ENCODE measurements at places on chromosomes 2 and 18.

- no peak for DNase-seq
Observed at GRCh38 chr2:42881732-42882131, 89.3 kb upstream of the HAAO start.

- no peak for DNase-seq
Observed at GRCh38 chr2:199590321-199591203, 132.8 kb upstream of the SATB2 start.

DNA sequence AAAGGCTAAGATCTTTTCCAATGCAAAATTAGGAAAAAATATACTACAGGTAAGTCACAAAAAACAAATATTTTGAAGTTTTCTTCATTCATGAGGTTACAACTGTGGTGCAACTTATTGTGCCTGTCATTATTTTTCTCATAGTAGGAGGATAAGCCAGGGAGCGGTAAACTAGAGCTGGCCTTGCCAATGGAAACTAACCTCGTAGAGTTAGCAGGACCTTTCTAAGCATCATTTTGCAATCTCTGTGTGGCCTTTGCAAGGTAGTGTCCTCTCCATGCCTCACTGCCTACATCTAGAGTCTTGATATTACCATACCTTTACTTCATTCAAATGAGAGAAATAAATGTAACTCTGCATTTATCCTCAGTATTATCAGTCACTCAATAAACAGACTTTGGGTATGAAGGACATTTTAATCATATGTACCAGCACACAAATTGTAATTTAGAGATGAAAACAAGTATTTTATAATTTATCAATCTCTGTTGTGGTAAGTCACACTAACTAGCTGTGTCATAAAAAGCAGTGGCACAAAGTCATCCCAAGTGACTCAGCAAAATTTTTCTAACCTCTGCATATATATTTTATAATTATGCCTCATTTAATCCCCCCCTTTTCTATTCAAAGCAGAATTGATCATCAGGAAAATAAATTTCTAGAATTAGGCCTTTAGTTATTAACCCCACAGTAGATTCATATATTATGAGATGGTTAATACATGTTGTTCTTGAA lies 47.0 kb downstream of the LANCL1 start:
- DNase-seq, result no peak

DNA sequence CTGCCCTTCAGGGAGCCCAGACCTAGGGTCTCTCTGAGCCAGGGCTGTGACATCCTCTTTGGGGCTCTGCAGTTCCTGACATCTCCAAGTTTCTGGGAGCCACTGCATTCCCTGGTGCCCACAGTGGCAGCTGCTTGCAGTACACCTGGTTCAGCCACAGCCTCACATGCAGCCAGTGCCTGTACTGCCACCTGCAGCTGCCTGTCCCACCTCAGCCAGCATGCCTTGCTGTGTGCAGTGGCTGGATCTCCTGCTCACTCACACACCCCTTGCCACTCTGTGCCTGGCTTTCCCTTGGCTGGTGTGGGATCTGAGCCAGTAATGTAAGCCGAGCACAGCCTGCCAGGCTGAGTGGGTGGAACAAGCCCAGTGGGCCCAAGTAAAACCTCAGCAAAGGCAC lies 1288.7 kb downstream of the CNTNAP5 start:
- no peak for DNase-seq

DNA sequence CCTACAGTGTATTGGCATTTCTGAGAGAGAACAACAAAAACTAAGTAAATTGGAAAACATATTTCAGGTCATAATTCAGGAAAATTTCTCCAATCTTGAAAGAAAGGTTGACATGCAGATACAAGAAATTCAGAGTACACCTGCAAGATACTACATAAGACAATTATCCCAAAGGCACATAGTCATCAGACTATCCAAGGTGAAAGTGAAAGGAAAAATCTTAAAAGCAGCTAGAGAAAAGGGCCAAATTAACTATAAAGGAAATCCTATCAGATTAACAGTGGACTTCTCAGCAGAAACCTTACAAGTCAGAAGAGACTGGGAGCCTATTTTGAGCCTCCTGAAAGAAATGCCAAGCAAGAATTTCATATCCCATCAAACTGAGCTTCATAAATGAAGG lies 449.0 kb upstream of the MMADHC start:
- no peak for DNase-seq

GRCh38 chr18:80243204-80243603 lies 4.1 kb downstream of the PARD6G start:
- DNase-seq, result no peak

- DNase-seq, result no peak
Observed at GRCh38 chr2:126655051-126655450, 907 bp upstream of the GYPC start.

GRCh38 chr2:15588329-15588919 lies 3.2 kb upstream of the DDX1 start:
- DNase-seq, result no peak

GRCh38 chr18:44715842-44716241 lies 35.2 kb downstream of the SETBP1 start:
- DNase-seq, result no peak

GRCh38 chr2:84880645-84881521 lies at the start of gene TRABD2A:
Gene TRABD2A, minus strand, starts transcription at chr2:84881084. Its CDS starts 45 bp downstream, at chr2:84881039.
- DNase-seq, result peak; percentile 40

DNA sequence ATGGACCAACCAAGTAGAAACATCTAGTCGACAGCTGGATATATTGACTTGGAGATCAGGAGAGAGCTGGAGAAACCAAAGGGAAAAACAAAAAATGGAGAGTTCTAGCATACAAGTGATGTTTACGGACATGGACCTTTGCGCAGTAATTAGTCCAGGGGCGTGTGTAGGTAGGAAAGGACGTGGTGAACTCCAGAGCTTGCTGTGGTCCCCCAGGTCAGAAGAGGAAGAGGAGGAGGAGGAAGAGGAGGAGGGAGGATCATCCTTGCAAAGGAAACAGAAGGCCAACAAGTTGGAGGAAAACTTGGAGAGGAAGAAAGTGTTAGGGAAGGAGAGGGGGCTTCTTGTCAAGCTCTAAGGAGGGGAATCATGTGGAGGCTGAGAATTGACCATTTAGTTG lies 17.5 kb downstream of the TRAF3IP1 start:
- DNase-seq, result no peak

DNA sequence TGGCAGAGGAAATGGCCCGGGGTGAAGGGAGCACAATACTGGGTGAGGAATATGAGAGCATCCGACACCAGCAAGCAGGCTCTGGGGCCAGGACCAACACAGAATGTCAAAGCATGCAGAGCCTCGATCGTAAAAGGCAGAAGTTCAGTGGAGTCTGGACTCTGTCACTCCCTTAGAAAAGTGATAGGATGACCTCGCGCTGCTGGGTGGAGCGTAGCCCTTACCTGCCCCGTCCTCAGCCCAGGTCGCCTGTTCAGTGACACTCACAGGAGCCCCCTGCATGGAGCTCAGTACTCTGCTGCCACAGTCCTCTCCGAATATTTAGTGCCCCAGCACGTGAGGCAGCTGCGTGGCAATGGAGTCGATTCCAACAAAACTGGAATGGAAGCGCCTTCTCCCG lies 236.7 kb upstream of the MYT1L start:
- no peak for DNase-seq

DNA sequence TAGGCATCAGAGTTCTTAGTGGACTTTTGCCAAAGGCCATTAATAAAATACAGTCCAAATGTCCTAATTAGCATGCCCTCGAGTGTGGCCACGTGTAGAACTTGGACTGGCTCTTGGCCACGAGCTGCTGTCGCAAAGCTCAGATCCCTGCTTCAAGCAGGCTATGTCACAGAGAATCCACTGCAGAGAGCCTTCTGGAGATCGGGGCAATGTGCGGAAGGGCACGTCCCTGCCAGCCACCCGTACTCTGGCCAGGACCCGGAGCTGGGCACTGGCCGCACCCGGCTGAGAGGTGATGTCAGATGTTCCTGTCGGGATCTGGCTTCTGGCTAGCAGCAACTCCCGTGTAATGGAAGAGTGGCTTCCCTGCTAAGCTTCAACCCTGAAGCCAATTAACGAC lies 432.7 kb upstream of the ID2 start:
- DNase-seq, result no peak

DNA sequence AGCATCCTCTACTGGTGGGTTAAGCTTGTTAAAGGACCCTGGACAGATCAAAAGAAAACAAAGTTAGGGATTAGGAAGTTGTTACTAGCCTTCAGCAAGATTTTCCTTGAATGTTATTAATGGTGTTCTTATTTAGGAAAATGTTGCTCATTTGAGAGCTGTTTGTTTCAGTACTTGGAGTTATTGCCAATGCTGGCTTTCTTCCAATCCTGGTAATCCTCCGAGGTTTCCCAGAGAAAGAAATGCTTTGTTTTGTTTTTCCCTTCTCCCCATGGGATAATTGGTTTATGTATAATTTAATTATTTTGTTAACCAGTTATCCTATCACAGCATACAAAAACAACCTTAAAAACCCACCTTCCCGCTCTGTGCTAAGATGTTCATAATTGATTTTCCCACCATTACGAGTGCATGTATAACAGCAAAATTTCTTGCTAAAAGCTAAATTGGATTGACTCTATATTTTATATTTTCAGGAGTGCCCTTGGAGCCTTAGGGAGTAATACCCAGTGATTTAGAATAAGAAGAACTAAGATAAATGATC lies 79.8 kb downstream of the MGAT5 start:
- no peak for DNase-seq

GRCh38 chr18:9756933-9757470 lies 48.9 kb downstream of the RAB31 start:
- DNase-seq, result no peak

DNA sequence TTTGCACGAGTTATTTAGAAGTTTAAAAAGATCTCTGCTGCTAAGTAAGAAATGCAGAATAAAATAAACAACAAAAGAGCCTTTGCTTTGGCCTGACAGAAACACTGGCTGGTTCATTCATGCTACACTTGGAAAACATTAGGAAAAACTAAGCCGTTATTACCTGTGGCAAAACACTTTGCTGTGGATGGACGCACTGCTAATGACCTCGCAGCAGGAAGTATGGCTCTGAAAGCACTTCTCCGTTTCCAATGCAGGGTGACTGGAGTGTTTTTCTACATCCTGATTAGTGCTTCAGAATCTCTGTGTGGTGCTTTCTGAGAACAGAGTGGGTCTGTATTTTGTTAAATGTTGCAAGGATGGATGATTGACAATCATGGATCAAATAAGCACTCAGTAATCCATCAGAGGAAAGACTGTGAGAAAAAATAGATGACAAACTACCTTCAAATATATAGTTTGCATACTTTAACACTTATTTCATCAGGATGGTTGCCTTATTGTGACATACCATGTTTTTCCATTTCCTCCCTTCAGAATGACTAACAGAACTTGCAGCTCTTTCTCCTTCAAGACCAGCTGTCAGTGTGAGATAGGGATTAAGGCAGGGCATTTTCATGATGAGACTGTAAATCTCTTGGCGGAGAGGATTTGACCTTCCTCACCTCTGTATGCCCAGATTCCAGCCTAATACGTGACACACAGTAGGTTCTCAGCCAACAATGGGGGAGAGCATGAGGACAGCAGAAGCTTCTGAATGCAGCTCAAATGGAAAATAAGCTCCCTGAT lies 38.0 kb downstream of the LINC00305 start:
- DNase-seq, result no peak

- no peak for DNase-seq
Observed at GRCh38 chr2:49515996-49516782, 361.9 kb upstream of the FSHR start.

GRCh38 chr18:36378205-36378604 lies 80.7 kb downstream of the FHOD3 start:
- no peak for DNase-seq

- no peak for DNase-seq
Observed at GRCh38 chr2:9631553-9631819, 689 bp upstream of the YWHAQ start.

GRCh38 chr2:85209887-85210286 lies 76.7 kb downstream of the TCF7L1 start:
- DNase-seq, result no peak

- DNase-seq, result no peak
Observed at GRCh38 chr2:206443735-206444527, 599 bp downstream of the ADAM23 start.

- DNase-seq, result no peak
Observed at GRCh38 chr2:127416506-127417001, 1.7 kb upstream of the PROC start.

- DNase-seq, result no peak
Observed at GRCh38 chr18:55404832-55405465, 183.0 kb downstream of the TCF4 start.

- DNase-seq, result no peak
Observed at GRCh38 chr2:170713543-170714380, 1.4 kb upstream of the SP5 start.

- DNase-seq, result peak; percentile 39
Observed at GRCh38 chr2:224039080-224039769, at the start of gene SERPINE2. Gene SERPINE2, minus strand, starts transcription at chr2:224039286. Its CDS starts 37,386 bp downstream, at chr2:224001900.

- no peak for DNase-seq
Observed at GRCh38 chr2:169823996-169824372, 721 bp downstream of the METTL5 start.

DNA sequence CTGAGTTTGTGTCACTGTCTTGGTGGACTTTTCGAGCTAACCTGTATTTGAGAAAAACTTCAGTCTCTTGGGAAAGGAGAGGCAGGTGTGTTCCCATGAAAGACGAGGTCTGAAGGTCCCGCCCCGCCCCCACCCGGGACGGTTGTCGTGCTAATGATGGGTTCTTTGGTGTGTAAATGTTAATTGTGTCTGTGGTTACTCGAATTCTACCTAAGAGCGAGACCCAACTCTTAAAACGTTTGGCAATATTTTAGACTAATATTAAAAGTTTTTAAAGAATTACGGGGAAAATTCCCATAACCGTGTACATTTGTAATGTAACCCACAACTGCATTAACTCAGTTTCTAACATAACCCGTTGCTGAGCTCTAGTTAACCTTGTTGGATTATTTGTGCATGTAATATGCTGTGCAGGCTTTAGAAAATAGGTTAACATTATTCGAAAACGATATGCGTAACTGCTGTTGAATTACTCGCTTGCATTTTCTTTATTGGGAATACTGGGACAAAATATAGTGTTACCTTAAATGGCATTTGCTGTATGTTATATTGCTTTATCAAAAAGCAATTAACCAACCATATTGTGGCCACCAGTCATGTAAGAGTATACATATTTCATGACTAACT lies 833 bp downstream of the EPB41L5 start:
- no peak for DNase-seq

- DNase-seq, result no peak
Observed at GRCh38 chr18:61107113-61107512, 226.1 kb upstream of the CDH20 start.

- no peak for DNase-seq
Observed at GRCh38 chr2:176647325-176648165, 378.3 kb downstream of the MTX2 start.

DNA sequence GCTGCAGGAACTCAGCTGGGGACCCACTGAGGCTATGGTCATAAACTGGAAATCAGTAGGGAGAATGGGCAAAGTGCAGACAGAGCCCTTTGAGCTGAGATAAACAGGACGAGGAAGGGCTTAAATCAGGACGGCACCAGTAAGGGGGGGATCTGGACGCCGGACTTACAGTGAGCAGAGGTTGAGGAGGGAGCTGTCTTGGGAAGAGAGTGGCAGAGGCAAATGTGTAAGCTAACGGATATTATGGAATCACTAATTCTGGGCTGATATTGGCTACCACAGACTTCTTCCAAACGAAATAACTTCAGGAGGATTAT lies 539 bp downstream of the CYP27A1 start:
- no peak for DNase-seq

GRCh38 chr2:9346885-9347284 lies 76.4 kb downstream of the ITGB1BP1 start:
- no peak for DNase-seq

- no peak for DNase-seq
Observed at GRCh38 chr18:31680433-31680811, 4.0 kb downstream of the B4GALT6 start.
